Coronary artery (tissue), 2 donors: ENCODE measurements at places on chromosomes 12 and 14.

GRCh38 chr14:94532447-94532846 lies 23.2 kb upstream of the SERPINA12 start:
- DNase-seq = no peak

- no peak for DNase-seq
These were observed 15.2 kb upstream of the CCT2 start for GRCh38 chr12:69570000-69570516.

DNA sequence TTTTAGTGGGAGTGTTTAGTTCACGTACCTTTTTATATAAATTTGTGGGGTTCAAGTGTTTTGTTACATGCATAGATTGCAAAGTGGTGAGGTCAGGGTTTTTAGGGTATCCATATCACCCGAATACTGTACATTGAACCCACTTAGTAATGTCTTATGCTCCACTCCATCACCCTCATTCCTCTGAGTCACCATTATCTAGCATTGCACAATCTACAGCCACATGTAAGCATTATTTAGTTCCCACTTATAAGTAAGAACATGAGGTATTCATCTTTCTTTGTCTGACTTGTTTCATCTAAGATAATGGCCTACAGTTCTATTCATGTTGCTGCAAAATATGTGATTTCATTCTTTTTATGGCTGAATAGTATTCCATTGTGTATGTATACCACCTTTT lies 583.7 kb upstream of the LRFN5 start:
- no peak for DNase-seq

DNA sequence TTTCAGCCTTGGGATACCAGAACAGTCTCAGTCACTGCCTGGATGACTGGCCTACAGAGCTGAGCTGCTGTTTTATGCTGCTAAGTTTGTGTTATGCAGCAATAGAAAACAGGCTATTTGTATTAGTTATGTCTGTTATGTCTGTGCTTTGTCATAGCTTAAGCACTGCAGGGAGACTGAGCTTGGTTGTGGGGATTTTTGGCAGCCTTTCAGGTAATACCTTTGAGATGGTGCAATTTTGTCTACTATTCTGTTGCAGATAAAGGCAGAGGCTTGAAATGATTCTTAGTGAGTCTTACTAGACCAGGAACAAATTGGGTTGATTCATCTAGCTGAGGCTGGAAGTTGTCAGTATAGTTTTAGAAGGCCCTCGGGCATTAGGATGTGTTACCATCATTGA lies 201.3 kb upstream of the RBM19 start:
- no peak for DNase-seq

DNA sequence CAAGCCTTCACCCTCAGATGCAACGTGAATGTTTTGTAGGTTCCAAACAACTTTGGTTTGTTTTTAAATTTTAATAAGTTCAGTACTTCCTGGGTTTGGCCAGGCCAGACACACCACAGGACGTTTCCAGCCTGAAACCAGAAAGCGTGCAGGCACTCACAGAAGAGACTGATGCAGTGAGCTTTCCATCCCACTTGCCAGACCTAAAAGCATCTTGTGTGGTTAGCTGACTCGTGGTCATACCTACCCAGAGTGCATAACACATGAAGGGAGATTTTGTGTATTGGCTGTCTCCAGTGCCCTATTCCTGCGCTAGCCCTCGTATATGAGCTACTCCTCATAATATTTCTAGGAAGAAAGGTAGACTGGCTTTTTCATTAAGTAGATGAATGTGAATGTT lies 297.3 kb upstream of the FAR2 start:
- no peak for DNase-seq

DNA sequence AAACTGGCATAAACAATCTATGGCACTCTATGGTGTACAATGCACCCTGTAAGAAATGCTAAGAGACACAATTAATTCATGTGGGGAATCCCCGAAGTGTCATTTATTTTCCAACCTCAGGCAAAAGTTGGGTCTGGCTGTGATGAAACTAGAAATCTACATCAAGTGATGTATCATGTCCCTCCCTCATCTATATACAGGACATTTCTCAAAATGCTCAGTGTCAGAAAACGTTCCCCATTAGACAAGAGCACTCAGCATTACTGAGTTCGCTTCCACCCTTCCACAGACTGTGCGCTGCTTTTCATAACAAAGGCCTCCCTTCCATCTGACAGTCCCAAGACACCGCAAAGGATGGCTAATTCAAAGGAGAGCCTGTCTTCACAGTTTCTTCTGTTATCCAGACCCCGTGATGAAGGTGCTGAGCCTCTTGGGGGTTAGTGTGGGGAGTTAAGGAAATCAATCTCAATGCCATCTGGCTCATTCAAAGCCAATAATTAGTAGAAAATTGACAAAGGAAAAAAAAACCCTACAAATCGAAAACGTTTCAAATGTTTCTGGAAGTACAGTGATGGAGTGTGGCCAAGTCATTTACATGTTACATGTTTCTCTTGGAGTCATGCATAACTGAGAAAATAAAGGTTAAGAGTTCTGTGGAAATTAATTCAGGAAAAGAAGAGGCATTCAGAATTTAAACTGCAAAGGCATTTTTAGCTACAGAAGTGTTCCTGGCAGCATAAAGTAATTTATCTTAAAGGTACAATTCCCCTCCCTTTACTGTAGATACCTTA lies 7.5 kb downstream of the CCDC88C start:
- DNase-seq = no peak

DNA sequence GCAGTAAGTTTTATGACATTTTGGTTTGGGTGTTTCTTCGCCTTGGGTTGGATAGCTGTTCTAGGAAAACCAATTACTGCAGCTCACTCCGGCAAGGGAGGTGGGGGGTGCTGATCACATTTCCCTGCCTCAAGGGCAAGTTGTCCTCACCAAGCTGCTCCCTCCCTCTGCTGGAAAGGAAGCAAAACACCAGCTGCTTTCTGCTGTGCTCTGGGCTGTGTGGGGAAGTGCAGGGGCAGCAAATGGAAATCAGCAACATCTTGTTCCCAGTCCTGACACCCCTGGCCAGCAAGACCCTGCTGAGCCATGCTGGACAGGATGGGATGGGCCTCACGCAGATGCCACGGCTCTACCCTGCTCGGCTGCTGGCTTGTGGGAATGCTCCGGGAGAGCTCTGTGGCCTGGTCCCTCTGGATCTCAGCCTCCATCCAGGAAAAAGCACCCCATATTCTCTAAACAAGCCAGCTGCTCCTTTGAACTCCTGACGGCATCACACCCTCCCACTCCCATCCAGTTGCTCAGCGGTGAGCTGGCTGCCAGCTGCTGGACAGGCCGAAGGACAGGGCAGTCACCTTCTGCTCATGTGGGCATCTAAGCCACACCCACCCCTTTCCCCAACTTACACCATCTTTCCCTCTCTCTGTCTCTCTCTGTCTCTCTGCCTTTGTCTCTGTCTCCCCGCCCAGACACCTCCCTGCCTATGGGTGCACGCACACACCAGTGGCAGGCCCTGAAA lies 52.4 kb upstream of the EIF5 start:
- no peak for DNase-seq

DNA sequence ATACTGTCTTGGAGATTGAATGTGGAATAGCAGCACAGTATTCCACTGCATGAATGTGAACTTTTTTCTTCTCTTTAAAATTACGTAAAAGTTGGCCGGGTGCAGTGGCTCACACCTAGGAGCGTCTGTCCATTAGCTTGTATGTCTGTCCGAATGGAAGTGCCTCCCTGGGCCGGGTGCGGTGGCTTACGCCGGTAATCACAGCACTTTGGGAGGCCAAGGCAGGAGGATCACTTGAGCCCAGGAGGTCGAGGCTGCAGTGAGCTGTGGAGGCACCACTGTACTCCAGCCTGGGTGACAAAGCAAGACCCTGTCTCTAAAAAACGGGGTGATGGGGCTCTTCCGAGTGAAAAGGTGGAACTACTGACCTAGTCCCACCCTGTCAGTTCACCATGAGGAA lies 22.6 kb upstream of the VSX2 start:
- DNase-seq = no peak

GRCh38 chr14:21414137-21414631 lies 30.4 kb upstream of the SUPT16H start:
- no peak for DNase-seq

- no peak for DNase-seq
These were observed 209.6 kb upstream of the KRR1 start for GRCh38 chr12:75720812-75721641.

- DNase-seq = no peak
These were observed at the start of gene NCOR2 for GRCh38 chr12:124566997-124567672. TSS of gene NCOR2 (minus strand) at chr12:124567612. CDS start at chr12:124495251, 72,361 bp downstream.

DNA sequence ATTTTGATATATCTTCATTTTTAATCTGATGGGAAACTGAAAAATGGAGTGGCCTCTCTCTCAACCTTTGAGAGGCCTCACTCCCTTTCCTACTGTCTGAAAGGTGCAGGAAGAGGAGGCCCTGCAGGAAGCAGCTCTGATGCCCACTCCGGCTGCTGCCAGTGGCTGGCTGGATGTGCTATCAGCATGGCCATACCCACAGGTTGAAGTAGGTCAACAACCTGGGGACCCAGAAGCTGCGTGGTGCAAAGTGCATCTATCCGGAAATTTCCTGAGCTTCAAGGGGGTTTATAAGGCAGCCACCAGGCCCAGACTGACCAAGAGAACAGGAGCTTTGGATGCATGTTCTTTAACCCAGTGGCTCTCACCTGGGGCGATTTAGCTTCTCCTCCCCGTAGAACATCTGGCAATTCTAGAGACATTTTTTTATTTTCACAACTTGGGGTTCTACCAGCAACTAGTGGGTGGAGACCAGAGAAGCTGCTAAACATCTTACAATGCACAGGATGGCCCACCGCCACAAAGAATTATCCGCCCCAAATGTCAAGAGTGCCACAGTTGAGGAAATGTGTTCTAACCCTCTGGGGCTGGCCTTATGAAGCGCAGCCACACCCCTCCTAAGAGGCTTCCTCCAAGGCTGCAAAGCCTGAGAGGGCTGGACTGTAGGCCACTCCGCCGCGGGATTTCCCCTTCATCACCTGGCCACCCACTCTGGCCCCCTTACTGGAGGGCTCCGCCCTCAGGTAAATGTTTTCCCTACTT lies 8.2 kb upstream of the BATF start:
- no peak for DNase-seq

DNA sequence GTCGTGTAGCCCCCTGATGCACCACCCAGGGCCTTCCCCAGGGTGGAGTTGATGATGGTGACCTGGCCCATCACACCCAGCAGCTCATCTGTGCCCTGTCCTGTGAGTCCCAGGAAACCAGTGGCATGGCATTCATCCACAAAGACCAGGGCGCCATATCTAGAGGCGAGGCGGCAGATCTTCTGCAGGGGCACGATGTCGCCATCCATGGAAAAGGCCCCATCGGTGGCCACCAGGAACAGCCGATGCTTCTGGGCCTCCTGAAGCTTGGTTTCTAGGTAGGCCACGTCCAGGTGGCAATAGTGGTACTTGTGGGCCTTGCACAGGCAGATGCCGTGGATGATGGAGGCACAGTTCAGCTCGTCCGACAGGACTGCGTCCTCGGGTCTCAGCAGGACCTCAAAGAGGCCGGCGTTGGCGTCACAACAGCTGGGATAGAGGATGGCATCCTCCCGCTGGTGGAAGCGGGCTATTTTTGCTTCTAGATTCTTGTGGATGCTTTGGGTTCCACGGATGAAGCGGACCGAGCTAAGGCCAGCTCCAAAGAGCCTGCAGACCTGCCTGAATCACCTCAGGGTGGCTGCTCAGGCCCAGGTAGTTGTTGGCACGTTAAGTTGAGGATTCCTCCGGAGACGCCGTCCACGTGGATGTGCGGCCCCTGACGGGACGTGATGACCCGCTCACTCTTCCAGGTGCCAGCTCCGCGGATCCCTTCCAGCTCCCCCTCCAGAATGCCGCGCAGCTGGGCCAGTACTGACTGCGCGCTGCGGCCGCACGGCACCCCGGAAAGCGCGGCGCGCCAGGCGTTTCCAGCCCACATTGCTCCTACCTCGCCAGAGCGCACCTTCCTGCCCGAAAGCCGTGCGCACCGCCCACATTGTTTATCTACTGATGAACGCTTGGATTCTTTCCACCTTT lies 47.0 kb downstream of the WDR89 start:
- no peak for DNase-seq

GRCh38 chr12:31558521-31558920 lies 32.4 kb downstream of the DENND5B start:
- no peak for DNase-seq

- DNase-seq = no peak
These were observed 6.2 kb upstream of the TCP11L2 start for GRCh38 chr12:106296179-106296877.

DNA sequence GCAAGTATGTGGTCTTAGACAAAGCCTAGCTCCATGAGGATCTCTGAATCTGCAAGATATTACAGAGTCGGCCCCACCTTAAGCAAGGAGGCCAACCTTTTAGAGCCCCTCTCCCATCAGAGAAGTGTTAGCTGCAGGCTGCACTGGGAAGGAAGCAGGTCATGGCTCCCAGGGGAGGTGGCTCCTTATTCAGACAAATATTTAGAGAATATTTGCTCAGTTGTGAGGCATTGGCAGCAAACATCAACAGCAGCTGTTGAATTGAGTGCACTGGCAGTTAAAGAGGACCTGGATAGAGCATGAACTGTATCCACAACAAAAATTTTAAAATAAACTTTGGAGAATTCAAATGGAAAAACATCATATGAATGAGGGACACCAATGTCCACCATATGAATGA lies 44.7 kb downstream of the FSCB start:
- DNase-seq = no peak

DNA sequence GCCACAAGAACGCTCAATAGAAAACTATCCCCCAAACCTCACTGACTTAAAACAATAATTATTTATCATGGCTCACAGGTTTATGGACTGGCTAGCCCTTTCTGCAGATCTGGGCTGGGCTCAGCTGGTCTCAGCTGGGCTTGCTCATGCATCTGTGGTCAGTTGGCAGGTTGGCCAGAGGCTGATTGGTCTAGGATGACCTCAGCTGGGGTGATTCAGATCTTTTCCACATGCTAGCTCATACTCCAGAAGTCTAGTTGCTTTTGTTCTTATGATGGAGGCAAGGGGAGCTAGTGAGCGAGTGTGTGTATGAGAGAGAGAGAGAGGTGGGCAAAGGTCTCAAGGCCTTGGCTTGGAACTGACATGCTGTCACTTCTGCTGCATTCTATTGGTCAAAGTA lies 181.2 kb upstream of the NRXN3 start:
- no peak for DNase-seq

GRCh38 chr12:11724888-11725311 lies 75.4 kb downstream of the ETV6 start:
- DNase-seq = no peak

- DNase-seq = no peak
These were observed 35.1 kb upstream of the C14orf180 start for GRCh38 chr14:104544362-104544961.

- DNase-seq = no peak
These were observed 367.4 kb downstream of the BTG1 start for GRCh38 chr12:91778091-91778832.
